Stimulated activated CD4-positive, alpha-beta T cell treated with anti-CD3 and anti-CD28 coated beads, Interleukin-15, amount 100 ng/mL, for 1 hour (primary cell): ENCODE measurements at places on chromosomes 12 and 14.

GRCh38 chr14:48568688-48569087 is 893.3 kb upstream of the MDGA2 start:
- DNase-seq = no peak

DNA sequence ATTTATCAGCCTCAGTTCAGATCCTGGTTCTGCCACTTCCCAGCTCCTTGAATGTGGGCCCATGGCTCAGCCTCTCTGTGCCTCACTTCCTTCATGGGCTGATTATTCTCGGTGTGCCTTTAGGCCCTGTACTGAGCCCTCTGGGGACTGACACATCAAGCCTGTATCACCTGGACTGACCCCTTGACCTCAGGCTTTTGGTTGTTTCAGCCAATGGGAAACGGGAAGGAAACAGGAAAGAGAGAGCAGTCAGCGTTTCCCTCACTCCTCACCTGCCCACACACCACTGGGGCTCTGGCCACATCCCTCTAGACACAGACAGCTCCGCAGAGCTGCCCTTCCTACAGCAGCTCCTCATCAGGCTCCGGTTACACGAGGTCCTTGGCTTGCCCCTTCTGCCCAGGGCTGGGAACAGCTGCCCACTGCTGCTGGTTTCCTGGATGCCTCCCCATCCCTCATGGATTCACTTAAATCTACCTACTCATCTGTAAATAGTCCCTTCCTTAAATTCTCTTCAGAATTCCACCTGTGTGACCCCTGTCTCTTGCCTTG is 37.0 kb upstream of the ITPR2 start:
- DNase-seq = no peak

- DNase-seq = no peak
These were observed 4.5 kb upstream of the HDAC7 start for GRCh38 chr12:47824198-47824597.

DNA sequence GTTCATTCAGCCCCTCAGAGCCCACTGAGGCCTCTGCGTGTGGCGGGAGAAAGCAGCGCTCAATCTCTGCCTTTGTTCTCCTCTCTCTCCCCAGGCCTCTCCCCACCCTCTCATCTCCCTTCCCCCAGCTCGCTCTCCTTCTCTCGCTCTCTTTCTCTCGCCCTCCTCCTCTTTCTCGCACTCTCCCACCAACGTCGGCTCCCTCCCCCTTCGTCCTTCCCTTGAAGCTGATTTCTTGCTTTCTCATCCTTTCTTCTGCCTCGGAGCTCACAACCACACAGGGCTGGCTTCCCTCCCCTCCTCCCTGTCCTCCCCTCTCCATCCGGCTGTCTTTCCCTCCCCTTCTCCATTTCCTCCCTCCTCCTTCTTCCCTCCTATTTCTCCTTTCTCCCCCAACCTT is 96.4 kb downstream of the LRRC74A start:
- DNase-seq = no peak

GRCh38 chr14:30225176-30225575 is 297.5 kb upstream of the PRKD1 start:
- DNase-seq = no peak
